ENCODE measurements at places on chromosomes 6 and 20.

DNA sequence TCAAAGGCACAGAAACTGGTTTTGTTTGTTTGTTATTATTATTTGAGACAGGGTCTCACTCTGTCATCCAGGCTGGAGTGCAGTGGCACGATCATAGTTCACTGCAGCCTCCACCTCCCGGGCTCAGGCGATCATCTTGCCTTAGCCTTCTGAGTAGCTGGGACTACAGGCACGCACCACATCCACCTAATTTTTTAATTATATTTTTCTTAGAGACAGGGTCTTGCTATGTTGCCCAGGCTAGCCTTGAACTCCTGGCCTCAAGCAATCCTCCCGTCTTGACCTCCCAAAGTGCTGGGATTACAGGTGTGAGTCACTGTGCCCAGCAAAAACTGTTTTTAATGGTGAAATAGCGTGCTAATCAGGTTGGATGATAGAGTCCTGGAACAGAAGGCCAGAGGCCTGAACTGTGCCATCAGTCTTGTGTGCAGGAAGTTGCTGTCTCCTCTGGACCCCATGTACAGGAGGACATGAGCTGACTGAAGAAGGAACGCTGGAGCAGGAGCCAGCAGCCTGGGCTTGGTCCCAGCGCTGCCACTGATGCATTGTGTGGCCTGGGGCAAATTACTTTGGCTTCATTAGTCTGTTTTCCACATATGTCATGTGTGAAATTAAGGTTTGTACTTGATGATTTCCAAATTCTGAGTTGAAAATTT lies 4.9 kb downstream of the TM9SF4 start:
- no peak for DNase-seq

- no peak for DNase-seq
These were observed 21.1 kb upstream of the ROS1 start for GRCh38 chr6:117446861-117447260.

DNA sequence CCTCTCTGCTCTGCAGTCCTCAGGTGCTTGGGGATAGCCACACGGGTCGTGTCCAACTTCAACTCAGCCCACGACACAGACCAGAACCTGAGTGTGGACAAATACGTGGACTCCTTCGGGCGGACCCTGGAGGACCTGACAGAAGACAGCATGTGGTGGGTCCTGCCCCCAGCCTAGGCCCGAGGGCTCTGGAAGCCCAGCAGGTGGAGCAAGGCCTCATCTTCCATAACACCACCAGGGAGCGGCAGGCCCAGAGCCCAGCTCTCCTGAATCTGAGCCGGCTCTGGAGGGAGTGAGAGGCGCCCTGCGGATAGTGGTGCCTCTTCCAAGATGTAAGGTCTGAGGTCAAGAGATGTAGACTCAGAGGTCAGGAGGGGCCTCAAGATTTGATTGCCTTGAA lies 19.6 kb downstream of the TGM6 start:
- DNase-seq = no peak

- DNase-seq = no peak
These were observed 117.6 kb downstream of the PERP start for GRCh38 chr6:137989664-137990063.

DNA sequence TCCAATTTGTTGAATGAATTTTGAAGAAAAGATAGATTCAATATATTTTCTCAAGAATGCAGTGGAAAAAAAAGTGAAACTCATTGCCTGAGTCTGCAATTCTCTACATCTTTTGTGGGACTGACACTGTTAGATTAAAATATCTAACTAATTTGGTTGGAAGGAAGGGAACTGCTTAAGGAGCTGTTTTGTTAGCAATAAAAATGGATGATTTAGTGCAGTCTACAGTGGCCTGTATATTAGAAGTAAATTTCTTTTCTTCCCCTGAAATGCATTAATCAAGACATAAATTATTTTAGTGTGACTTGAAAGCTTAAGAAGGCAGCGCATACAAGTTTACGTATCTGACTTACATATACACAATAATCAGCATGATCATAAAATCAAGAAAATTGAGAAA lies 1332.6 kb downstream of the EPHA7 start:
- DNase-seq = no peak

- DNase-seq = peak; percentile 7
These were observed 33.4 kb upstream of the SLC22A1 start for GRCh38 chr6:160088069-160088783.
